ENCODE measurements at places on chromosomes 5 and 9.
A peak's percentile ranks its signal among the peaks of the same experiment; 100 is the strongest.

GRCh38 chr5:83787631-83788030, 67.0 kb upstream of the HAPLN1 start:
- no peak for DNase-seq

DNA sequence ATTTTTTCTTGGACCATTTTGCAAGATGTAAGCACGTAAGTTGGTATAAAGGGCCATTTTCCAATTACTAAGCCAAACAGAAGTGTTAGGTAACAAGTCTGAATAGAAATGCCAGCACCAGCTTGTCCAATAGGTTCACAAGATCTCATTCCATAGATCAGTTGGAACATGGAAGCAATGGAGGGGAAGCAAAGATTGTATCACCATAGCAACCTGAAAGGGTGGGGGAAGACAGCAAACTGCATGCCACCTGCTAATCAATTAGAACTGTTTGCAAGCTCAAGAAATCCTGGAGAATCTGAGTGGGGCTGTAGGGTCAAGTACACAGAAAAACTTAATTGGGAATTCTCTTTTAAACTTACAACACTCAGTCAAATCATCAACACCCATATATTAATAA, 264.9 kb upstream of the EFNA5 start:
- DNase-seq: peak; percentile 52

DNA sequence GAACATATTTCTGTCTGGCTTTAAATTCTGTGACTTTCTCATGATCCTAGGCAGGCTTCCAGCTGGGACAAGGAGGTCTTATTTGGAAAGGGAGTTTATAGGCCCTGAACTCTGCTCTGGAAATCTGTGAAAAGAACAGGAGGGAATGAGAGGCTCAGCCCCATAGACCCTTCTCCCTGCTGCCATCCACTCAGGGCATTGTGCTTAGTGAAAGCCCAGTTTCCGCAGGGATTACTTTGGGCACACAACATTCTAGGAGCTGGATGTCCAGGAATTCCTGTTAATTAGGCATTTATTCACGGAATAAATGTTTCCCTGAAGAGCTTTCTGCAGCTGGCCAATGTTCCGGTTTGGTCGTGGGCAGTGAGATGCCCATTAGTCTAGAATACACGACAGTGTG, 32.7 kb upstream of the COL15A1 start:
- DNase-seq: no peak

DNA sequence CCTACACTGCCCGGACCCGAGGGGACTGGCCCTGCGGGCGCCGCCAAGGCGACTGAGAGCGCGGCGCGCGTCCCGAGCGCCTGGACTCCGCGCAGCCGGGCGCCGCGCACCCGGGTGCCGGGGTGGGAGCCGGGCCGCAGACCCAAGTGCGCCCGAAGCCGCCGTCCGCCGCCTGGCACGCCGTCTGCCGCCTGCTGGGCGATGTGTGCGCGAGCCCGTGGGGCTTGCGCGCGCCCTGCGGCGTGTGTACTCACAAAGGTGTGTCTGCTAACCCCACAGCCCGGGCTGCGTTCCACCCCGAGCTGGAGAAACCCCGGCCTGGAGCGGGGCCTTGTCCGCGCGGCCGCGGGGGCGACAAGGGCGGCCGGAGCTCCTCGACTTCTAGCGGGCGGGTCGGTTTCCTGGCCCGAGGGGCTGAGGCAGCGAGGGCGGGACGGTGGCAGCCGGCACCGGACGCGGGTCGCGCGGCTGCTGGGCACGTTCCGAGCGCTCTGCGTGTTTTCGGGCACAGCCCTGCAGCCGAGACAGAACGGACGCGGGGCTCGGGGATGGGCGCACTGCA, 1.1 kb upstream of the ZSWIM6 start:
- peak; percentile 18 for DNase-seq

- no peak for DNase-seq
Observed at GRCh38 chr5:96088706-96089498, 127.3 kb upstream of the ELL2 start.

- no peak for DNase-seq
Observed at GRCh38 chr9:89666364-89666763, 61.6 kb downstream of the GADD45G start.

- no peak for DNase-seq
Observed at GRCh38 chr9:132185073-132186009, 23.5 kb downstream of the NTNG2 start.

DNA sequence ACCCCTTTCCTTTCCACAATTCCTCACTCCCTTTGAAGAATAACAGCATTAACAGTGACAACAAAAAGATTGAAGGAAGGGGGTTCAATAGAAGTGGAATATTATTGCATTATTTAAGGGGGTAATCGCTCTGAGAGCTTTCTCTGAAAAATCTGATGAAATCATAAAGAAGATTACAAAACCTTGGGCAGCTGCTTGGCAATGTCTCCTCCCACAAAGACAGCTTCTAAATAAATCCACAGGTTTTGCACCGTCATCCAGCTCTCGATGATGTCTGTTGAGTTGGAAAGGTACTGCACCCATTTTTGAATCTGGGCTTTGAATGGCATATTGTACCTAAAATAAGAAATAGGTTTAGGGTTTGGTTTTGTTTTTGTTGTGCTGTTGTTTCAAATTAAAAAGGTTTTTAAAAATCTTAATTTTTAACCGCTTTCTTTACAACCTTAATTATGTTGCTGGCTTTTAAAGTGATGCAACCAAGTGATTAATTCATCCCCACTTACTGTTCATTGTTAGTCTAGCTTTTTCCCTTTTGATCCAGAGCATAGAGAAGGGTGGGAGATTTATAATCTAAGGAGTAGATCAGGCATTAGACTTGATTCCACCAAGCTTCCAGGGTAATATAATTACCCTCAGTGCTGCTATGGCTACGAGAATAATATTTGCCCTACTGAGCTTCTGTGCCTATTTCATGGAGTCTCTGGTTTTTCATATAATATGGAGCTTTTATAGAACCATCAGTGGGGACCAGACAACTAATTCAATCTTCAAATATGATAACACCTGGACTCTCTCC, 85.0 kb downstream of the DNAH5 start:
- DNase-seq: no peak

GRCh38 chr5:181112476-181112875, 18.5 kb downstream of the OR2V1 start:
- no peak for DNase-seq

DNA sequence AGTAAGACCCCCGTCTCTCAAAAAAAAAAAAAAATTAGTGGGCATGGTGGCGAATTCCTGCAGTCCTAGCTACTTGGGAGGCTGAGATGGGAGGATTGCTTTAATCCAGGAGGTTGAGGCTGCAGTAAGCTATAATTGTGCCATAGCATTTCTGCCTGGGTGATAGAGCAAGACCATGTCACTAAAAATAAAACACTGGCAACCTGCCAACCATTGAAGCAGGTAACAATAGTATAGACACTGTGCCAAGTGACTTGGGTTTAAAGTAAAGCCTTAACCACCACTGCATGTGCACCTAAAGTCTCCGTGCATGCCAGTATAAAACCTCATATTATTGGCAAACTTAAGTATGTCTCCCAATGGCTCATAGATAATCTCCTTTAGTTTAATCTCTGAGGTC, 3.4 kb upstream of the APBA1 start:
- no peak for DNase-seq

- DNase-seq: no peak
Observed at GRCh38 chr5:59187857-59188256, 605.0 kb downstream of the RAB3C start.

DNA sequence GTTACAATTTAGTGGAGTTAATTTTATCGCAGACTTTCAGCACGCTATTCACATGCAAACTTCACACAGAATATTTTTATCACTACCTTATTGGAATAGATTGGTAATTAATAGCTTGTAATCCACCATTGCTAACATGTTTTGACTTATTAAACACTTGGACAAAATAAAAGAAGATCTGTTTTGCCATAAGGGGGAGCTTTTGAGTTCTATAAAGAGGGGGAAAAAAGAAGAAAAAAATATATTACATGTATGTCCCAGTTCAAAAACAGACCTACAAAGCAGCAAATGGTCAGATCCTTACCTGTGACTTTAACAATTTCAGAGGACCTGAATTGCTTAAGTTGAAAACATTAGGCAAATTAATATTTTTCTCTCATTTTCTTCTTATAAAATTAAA, 1.2 kb upstream of the PAPPA start:
- no peak for DNase-seq

DNA sequence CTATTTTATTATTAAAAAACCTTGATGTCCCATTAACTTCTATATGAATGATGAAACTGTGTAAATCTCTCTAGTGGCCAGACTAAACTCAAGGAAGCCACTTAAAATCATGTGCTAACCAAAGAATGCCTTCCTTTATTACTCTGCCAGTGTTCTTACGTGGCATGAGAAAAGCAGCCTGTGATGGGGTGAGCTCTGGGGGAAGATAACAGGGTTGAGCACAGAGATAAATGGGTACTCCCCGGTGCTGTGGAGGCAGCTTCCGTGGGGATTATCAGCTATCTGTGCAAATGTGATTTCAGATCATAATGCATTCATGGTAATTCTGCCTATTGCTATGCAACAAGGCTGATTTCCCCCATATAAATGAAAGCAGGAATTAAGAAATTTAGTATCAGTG, 181.3 kb downstream of the CAVIN4 start:
- DNase-seq: no peak

DNA sequence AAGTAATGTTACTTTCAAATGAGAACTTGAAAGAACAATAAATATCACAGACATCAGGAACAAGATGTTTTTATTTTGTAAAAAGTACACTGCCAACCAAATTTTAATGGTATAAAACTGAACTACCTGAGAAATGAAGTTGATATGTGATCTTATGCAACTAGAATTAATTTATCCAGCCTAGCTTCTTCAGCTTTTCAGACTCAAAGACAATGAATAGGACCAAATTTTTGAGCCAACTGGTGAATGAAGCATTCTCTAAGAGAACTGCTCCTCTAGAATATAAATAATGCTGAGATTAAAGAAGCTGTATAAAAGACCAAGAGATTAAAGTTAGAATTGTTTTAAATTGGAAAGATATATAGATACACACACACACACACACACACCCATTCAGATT, 9.9 kb downstream of the CDC14B start:
- DNase-seq: no peak

DNA sequence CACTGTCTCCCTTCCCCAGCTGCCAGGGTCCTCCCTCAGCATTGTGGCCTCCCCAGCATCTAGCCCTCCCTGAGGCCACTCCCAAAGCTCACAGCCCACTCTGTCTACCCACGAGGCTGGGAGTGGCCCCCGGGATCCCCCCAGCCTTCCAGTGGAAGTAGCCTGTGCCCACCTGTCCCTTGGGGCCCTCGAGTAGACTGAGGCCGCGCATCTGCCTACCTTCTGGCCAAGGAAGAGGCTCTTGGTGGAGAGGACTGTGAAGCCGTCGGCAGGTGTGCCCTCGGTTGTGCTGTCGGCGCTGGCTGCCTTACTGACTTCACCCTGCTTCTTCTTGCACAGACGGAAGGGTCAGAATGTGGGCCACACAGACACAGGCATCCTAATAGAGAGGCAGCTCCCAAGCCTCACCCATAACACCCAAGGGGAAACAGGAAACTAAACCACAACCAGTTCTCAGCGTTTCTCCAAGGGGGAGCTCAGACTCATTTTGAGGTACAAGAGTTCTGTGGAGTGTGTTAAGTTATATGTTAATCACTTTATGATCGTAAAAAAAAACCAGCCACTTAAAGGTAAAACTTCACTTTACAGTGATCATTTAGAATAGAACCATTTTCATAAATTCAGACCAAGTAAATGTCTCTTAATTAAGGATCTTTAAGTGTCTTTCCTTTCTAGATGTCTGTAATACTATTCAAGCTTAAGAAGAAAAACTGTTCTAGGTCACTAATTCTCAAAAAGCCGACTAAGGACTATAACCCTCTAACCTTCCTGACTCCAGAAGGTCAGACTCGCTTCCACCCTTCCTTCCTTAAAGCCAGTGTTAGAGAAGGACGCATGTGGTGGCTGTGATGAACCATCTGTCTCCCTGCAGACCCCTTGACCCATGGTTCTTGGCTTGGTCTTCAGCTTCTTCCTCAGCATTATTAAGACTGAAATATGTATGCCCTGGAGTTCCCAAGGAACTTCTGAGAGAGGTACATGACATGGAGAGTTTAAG, 38.5 kb downstream of the MACROH2A1 start:
- no peak for DNase-seq

DNA sequence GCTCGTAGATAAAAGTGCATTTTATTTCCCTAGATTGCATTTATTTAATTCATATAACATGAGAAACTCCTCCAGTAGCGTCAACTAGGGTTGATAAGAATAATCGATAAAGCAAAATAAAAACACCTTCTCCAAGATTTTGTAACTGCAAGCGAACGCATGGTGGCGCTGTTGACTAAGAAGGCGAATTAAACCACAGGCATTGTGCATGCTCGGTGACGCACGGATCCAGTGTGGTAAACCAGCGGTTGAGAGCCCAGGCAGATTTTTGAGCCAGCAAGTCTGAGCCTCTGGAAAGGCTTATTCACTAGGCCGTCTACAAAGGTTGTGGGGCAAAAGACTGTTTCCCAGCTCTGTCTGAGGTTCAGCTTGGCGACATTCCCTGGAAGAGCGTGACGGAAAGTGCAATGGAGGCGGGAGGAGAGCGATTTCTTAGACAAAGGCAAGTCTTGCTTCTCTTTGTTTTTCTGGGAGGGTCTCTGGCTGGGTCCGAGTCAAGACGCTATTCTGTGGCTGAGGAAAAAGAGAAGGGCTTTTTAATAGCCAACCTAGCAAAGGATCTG, at the start of gene PCDHB3:
Gene PCDHB3, plus strand, starts transcription at position 231 of the 563 bp plus-strand sequence. Its CDS starts 177 bp downstream, at position 408.
- DNase-seq: no peak
